ENCODE measurements at places on chromosomes 3 and 15.

GRCh38 chr3:133868186-133868585 lies 27.5 kb downstream of the RAB6B start:
- DNase-seq = no peak

DNA sequence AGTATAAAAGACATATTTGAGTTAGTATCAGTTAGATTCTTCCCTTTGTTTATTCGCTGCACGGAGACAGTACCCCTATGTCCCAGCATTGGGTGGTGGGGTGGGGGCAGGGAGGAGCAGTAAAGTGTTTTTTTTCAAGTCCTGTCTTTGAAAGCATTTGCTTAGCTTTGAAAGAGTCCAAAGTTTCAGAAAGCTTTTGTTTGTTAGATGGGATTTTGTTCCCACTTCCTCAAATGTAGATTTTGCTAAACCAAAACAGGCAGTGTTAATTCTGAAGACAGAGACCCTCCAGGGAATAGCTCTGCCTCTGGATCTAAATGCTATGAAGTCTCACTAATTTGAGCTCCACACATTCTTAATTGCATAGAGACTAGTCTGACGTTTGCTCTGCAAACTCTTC lies 114.6 kb upstream of the KCNAB1 start:
- no peak for DNase-seq

DNA sequence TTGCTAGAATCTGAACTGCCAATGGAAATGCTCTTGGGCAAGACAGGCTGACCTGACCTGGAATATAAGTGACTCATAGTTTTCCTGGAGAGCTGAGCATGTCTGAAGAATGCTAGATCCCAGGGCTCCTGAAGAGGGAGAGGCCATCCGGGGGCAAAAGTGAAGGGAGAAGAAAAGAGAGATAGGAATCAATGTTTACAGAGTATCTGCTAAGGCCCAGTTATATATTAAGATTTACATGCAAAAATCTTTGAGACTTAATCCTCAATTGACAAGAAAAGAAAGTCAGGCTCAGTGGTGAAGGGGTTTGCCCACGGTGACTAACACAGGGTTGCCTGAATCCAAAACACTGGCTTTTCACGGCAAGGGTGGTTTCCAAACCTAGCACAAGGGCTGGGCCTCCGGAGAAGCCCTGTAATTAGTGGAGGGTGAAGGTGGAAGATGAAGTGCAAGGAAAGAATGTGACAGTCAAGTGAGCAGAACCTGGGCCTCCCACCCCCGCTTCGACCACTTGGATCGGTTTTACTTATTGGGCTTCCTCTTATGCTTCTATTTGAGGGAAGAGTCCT lies 91.7 kb upstream of the FGF12 start:
- DNase-seq = no peak

GRCh38 chr15:79403501-79403900 lies 28.6 kb upstream of the MINAR1 start:
- no peak for DNase-seq

DNA sequence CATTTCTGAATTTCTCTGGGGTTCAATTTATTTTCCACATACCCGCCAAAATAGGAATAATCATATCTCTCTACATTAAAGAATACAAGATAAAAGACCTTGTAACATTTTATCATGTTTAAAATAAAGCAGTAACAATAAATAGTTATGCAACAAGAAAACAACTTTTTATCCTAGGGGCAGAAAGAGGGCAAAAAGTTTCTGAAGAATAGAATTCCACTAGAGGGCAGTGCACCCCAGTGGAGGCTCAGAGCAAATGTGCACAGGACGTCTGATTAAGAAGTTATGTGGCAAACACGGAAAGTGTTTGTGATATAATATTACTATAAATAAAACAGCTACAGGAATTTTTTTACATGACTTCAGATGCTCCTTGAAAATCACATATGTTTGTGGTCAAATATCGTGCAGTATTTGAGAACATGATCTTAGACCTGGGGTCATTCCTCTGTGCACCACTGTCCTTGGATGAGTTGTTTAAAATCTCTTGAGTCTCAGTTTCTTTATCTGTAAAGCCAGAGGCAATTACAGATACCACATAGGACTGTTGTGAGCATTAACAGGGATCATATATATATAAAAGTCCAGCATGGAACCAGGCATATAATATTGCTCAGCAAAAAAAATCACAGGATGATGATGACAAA lies 13.2 kb upstream of the PIK3R4 start:
- DNase-seq = no peak

- DNase-seq = no peak
Observed at GRCh38 chr3:11560746-11561145, 83.0 kb downstream of the VGLL4 start.

Measured in activated CD4-positive, alpha-beta T cell treated with anti-CD3 and anti-CD28 coated beads, Interleukin-2, amount 50 U/mL, for 24 hours (primary cell).